CD4-positive, alpha-beta T cell treated with Interleukin-12 subunit alpha and Interleukin-12 subunit beta, for 1 hour (primary cell): ENCODE measurements at places on chromosomes 4 and X.

- no peak for DNase-seq
Observed at GRCh38 chr4:23750125-23750524, 139.7 kb downstream of the PPARGC1A start.

DNA sequence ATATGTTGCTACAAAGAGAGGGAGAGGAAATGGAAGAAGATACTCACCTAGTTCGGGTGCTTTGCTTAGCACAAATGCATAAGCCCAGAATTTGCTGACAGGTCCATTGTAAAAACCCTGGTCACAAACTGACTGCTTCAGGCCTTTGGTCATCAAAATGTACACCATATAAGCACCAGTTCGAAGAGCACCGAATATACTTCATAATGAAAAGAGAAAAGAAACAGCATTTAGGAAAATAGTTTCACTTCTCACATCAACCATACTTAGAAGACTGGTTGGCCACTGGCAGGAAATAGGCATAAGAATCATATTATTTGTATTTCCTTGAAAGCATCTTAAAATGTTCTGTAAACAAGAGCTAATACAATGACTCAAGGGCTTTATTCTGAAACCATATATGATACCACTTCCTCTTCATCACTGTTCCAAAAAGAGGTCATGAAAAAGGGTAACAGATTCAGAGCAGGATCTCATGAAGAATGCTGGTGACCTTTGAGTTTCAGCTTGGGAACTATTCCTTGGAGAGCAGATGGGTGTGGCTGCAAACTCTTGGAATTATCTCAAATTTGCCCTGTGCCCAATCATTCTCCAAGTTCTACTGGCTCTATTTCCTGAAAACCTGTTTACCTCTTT, 138.7 kb downstream of the ELOVL6 start:
- DNase-seq = peak; percentile 25

- DNase-seq = peak; percentile 45
Observed at GRCh38 chrX:130097507-130098209, 12.6 kb downstream of the ELF4 start.

DNA sequence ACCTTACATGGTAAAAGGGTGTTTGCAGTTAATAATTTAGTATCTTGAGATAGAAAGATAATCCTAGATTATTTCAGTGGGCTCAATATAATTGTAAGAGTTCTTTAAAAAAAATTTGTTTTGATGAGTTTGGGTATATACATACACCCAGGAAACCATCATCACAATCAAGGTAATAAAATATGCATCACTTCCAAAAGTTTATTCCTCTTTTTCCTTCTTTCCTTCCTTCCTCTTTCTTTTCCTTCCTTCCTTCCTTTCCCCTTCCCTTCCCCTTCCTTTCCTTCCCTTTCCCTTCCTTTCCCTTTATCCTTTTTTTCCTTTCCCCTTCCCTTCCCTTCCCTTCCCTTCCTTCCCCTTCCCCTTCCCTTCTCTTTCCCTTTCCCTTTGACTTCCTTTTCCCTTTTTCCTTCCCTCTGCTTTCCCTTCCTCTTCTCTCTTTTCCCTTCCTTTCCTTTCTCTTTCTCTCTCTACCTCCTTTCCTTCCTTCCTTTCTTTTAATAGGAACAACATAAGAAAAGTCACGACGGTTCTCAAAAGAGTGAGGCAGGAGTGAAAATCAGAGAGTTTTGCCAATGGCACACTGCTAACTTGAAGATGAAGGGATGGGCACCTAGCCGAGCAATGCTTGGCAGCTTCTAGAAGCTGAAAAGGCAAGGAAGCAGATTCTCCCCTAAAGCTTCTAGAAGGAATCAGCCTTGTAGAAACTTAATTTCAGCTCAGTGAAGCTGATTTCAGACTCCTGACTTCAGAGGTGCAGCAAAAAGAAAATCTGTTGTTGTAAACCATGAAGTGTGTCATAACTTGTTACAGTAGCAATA, 2050.2 kb upstream of the AGA start:
- DNase-seq = no peak

- no peak for DNase-seq
Observed at GRCh38 chr4:88719381-88719780, 21.8 kb upstream of the NAP1L5 start.

DNA sequence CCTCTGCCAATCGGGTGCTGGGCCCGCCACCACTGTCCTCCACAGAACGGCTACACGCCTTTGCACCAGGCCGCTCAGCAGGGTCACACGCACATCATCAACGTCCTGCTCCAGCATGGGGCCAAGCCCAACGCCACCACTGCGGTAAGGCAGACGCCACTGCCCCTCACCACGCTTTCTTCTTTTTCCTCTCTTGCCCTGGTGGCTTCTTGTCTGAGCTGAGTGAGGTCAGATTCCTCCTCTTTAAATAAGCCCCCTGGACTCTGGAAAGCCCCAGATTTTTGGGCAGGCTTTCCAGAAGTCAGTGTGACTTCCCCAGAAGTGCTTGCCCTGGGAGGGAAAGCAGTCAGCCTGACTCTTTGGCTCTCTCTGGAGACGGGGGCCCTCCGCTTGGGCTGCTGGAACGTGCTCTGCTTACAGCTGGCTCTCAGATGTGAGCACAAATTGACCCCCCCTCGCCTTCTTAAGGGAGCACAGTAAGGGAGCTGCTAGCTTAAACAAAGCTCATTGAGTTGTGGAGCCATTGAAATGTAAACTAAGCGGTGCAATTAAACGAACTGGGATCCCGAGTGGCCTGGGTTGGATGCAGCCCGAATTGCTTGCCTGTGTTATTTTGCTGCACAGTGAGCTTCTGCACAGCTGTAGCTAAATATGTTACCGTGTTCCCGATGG, 243.1 kb downstream of the ANK2 start:
- DNase-seq = no peak

GRCh38 chrX:46758956-46759644, at the start of gene SLC9A7:
SLC9A7 (minus strand) TSS chrX:46759118; CDS start chrX:46759029, 89 bp downstream.
- DNase-seq = peak; percentile 79

DNA sequence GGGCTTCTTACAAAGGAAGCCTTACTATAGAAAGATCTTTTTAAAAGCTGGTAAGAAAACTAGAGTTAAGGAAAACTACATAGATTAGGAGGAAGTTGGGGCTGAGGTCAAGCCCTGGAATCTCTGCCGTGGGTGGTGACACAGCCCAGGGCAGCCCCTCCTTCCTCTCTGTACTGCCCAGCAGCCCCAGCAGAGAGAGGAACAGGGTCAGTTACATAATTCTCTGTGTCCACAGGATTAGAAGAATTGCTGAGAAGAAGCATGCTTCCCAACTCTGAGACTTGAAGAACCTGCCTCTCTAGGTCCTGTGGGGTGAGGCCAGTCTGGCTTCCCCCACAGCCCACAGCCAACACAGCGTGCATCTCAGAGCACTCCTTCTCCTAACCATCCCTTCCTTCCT, 9.2 kb upstream of the ABLIM2 start:
- no peak for DNase-seq

DNA sequence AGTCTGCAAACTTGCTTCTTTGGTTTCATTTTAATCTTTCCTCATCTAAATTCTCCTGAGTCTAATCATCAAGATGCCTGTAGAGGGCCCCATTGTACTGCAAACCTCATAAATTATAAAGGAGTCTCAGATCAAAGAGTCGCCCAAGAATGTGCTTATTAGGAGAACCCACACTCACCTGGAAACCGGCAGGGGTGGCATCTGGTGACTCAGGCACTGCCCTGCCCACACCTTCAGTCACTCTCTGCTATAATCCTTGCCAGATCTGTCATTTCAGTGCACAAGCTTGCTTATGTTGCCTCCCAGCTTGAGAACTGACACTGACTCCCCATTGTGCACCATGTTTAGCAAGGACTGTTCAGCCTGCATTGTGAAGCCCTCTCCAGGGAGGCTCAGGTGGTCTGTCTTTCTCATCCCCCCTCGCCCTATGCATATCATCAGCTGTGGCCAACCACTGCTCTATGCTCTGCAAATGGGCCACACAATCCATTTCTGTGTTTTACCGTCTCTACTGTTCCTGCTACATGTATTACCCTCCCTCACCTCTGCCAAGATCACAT, 12.4 kb downstream of the EPGN start:
- DNase-seq = peak; percentile 20

DNA sequence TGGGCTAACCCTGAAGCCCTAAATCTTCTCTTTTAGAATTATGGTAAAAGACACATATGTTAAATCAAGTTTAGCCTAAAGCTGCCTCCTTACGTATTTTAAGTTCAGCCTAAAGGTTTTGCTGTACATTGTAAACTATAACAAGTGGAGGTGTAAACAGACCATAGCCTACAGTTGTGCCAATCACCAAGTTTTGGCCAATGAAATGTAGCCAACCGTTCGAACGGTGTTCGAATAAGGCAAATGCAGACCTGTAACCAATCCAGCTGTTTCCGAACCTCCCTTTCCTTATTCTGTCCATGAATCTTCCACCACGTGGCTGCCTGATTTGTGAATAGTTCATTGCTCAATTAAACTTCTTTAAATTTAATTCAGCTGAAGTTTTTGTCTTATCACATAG, 52.1 kb upstream of the TBC1D9 start:
- DNase-seq = no peak

DNA sequence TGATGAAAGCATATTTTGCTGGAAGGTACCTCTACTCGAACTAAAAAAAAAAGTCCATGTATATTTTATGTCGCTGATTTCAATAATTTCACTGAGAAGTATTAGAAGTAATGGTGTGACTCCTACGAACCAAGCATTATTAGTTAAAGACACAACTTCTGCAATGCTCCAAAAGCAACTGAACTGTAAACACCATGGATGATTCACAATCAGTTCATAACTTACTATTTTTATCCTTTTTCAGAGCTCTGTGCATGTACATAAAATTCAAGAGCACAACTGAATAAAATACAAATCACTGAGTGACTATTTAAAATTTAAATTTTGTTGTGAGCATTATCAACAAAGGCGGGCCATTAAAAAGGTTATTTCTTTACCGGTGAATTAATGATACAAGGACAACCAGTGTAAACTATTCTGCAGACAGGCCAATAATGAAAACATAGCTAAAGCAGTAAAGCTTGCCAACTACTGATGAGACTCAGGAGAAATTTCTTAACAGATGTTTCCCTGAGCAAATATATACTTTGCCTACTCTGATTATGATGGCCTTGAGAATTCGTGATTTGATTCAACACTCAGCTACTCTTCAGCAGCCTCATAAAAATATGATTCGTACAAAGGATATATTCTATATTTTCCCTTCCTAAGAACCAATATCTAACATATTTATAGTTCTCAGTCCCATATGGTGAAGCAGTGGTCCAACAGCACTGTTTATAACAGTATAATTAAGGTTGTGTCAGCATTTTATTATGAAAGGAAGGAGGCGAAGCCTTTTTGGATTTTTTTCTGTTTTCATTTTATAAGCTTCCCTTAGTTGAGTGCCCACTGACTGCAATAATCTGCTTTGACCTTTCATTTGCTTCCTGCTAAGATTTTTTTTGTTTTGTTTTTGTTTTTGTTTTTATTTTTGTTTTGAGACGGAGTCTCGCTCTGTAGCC, 62.8 kb upstream of the NEIL3 start:
- no peak for DNase-seq

GRCh38 chrX:124476562-124476961, 130.2 kb downstream of the SH2D1A start:
- DNase-seq = no peak

- no peak for DNase-seq
Observed at GRCh38 chr4:109248322-109248900, 54.0 kb downstream of the COL25A1 start.

GRCh38 chr4:153763404-153763803, 3.6 kb upstream of the RNF175 start:
- DNase-seq = no peak

DNA sequence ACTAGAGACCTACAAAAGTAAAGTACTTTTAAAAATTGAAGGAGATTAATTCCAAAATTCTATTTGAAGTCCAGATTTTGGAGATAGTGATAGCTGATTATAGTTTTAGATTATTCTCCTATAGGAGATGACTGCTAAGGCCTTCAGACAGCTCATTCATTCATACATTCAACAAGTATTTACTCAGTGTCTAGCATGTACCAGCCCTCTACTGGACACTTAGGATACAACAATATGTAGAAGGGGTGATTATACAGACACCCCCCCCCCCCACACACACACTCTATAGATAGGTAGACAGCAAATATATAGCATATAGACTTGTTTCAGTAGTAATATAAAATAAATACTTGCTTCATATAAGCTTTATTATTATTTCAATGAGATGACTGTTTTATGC, 60.4 kb upstream of the TAF9B start:
- DNase-seq = peak; percentile 26

GRCh38 chr4:5050520-5051277, 581 bp upstream of the STK32B start:
- DNase-seq = peak; percentile 5

DNA sequence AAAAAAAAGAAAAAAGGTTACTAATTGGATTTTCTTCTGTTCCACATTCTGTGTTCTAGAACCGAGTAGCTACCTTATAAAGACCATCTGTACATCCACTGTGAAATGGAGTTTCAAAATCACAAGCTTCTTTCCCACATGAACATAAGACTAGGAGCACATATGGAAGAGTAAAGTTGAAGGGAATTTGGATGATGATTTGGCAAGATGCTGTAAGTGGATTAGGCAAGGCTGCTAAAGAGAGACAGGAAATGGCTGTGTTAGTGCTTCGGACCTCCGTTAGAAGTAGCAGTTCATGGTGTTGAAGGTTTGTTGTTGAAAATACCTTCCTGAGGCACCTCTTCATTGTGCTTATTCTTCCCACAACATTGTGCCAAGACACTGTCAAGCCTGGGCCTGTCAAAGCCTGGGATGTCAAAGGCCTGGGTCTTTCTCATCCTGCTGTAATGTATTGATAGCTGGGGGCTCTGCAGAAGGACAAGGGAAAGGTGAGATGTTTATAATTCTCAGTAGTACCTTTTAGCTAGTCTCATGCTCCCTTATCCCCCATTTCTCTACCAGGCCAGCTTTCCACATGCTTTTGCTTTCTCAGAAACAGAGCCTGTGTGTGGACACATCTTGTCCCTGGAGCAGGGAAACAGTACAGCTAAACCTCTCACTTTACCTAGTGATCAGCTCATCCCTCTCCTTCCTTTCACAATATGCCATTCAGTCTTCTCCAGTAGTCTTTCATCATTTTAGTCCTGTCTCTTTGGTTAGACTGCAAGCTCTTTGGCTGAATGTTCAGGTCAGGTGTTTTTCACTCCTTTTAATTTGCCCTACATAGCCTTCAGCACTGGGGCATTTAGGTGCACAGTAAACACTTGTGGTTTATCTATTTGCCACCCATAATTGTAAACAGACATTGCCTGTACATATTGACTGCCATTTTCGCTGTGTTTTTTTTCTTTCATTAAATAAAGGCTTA, 37.9 kb upstream of the CYP2U1 start:
- DNase-seq = no peak

DNA sequence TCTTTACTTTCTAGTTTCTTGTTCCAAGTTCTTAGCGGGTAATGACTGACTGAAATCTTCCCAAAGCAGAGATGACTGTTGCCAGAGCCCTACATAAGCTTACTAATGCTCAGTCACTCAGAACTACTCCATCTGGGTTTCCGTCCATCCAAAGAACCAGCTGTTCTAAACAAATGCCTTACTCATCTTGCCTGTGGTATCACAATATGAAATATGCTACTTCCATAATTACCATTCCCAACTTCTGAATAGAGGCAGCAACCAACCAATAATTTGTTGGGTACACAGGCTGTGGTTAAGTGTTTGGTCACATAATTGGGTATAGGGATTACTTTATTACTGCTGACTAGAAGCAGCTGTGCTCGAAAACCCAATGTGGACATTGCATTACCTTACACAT, 930.2 kb upstream of the DIAPH2 start:
- no peak for DNase-seq
